Activated CD4-positive, alpha-beta T cell treated with anti-CD3 and anti-CD28 coated beads, Interleukin-2, amount 10 ng/mL, durations not matched to agents 7 days and 5 days (primary cell): ENCODE measurements at places on chromosomes 3 and 15. TPM values are rescaled to one million over a fixed set of nuclear protein-coding genes. Genes with fewer than 3 reads are reported as not detected.

Gene LOXL1
- total RNA-seq: 3.4 TPM

Gene IGSF10
- not detected for total RNA-seq

Gene INSYN1
- total RNA-seq: not detected

Gene TCAIM
- total RNA-seq: 19.9 TPM

Gene MYO5C
- total RNA-seq: 2.4 TPM
